Kidney (tissue), 22 donors: ENCODE measurements at places on chromosomes 2 and 18. TPM values are rescaled to one million over a fixed set of nuclear protein-coding genes. Genes with fewer than 3 reads are reported as not detected.

The LRP2 gene
- 44.7 TPM for polyA plus RNA-seq

DNA sequence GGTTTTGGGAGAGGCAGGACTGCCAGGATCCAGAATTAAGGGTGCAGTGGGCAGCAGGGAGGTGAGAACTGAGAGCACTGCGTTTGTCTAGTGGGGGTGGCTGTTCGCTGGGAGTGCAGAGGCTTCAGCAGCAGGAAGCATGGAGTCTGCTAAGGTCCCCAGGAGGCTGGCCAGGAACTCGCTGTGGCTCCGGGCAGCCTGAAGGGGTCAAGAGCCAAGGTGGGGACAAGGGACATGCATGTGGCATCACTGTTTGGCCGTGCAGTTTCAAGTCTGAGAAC is 43.2 kb upstream of the SEMA4C start:
- no peak for DNase-seq

DNA sequence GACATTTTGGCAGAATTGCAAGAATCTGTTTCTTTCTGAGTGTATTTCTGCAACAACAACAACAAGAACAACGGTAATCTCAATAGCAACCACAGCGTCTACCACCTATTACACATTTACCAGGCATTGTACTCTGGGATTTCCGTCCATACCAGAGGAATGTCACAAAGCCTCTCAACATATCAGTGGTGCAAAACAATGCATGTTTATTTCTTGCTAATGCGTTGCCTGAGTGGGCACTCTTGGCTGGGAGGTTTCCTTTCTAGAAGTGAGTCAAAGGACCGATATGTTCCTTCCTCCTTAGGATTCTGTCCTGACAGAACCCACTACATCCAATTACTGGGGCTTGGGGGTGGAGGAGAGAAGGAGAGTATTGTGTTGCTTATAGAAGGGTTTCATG is 585.6 kb downstream of the TSN start:
- no peak for DNase-seq

DNA sequence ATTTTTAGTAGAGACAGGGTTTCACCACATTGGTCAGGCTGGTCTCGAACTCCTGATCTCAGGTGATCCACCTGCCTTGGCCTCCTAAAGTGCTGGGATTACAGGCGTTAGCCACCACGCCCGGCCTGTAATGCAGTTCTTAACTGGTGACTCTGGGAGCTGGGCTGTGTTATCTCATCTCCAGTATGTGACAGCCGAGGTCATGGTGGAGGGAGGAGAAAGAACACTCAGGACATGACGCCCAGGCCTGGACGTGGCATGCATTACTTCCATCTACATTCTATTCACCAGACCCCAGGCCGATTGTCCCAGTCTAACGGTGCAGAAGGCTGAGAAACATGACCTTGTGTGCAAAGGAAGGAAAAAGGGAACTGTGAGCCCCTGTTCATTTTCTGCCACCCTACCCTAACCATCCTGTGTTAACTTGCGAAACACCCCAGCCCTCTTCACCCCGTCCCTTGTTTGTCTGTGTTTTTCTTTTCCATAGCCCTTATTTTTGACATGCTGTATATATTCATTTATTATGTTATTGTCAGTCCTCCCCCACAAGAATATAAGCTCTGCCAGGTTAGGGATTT is 88.1 kb upstream of the ASAP2 start:
- DNase-seq: no peak

The POTEC gene
- not detected for polyA plus RNA-seq

DNA sequence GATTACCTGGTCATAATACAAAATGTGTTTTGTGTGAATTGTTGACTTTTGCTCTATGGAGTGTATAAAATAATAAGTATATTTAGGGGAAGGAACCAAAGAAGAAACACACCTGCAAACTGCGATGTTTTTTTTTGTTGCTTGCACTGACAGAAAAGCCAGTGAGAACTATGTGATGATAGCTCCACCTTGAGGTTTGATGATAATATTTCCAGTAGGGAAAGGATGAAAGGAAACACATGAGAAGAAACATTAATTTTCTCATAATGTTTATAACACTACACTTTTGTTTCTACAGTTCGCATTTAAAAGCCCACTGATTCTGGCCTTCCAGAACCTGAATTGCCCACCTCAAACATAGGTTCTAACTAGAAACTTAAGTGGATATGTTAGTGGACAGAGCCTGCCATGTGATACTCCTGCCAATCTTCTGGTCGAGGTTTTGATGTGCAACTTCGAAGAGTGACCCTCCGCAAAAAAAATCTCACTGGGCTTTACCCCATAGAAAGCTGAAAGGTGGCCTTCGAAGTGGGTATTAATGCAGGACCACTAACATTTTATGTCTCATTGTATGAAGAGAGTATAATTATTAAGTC is 476.4 kb upstream of the SPHKAP start:
- DNase-seq: no peak

The LYG2 gene
- not detected for polyA plus RNA-seq

GRCh38 chr2:80748592-80748991 is 444.0 kb upstream of the LRRTM1 start:
- DNase-seq: peak; percentile 8

The OSR1 gene
- 0.99 TPM for polyA plus RNA-seq

- no peak for DNase-seq
These were observed 216.0 kb downstream of the NYAP2 start for GRCh38 chr2:225615514-225615913.
